ENCODE measurements at places on chromosomes 12 and 14.

- DNase-seq = no peak
These were observed 46.6 kb upstream of the LTBP2 start for GRCh38 chr14:74658535-74659131.

DNA sequence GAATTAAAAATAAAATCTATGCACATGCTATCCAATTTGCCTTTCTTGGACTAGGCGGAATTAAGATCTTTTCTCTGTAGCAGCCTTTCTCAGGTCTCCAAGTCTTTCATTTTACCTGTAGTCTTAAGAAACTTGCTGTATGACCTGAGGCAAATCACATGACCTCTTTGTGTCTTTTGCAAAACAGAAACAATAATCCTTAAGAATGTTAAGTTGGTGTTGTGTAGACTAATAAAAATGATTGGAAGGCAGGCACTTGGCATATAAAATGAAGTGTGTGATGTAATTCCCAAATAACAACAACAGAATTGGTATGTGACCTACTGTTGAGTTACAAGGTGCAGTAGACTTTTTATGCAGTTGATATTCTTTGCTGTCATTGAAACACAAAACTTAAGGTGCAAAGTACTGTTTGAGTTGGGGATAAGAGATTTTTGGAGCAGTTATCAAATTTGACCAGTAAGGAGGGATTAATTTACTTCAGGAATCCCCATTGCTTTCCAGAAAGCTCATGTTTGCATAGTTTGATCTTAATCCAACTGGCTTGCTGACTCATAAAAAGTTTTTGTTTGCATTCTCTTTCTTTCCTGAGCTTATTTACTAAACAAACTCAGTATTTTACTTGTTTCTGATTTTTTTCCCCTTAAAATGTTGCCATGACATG is 51.4 kb downstream of the SUSD6 start:
- no peak for DNase-seq

DNA sequence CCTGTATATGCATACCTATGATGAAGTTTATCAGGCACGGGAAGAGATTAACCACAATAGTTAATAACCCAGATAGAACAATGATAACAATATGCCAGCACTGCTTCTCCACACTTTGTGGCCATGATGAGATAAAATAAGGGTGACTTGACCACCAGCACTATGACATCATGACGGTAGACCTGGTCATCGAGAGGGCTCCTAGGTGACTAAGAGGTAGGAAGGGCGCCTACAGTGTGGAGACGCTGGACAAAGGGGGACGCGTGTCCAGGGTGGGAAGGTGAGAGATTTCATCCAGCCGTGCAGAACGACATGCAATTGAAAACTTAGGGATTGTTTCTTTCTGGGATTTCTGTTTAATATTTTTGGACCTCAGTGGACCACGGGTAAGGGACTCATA is 221.8 kb upstream of the RTL1 start:
- no peak for DNase-seq

GRCh38 chr12:119672194-119672593 is 4.3 kb downstream of the PRKAB1 start:
- DNase-seq = no peak

DNA sequence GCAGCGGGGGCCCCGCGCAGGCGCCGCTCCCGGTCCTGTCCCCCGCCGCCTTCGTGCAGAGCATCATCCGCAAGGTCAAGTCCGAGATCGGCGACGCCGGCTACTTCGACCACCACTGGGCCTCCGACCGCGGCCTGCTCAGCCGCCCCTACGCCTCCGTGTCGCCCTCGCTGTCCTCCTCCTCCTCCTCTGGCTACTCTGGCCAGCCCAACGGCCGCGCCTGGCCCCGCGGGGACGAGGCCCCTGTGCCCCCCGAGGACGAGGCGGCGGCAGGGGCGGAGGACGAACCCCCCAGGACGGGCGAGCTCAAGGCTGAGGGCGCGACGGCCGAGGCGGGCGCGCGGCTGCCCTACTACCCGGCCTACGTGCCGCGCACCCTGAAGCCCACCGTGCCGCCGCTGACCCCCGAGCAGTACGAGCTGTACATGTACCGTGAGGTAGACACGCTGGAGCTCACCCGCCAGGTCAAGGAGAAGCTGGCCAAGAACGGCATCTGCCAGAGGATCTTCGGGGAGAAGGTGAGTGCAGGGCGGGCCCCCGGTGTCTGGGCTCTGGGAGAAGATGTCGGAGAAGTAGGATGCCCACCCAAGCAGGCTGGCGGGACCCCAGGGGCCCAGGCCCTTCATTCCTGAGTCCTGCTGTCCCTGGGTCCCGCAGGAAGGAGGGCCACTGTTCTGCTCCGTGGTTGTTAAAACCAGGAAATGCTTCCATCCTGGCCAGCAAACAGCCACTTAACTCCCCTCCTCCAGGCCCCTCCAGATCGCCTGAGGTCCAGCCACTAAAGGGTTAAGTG is 48.4 kb downstream of the PHETA1 start:
- no peak for DNase-seq

GRCh38 chr14:97706819-97707218 is 909.6 kb downstream of the VRK1 start:
- no peak for DNase-seq

- DNase-seq = no peak
These were observed 38.2 kb downstream of the DCAF5 start for GRCh38 chr14:69114763-69115162.

GRCh38 chr14:67268426-67269150 is 27.4 kb downstream of the PALS1 start:
- no peak for DNase-seq

- no peak for DNase-seq
These were observed 125.8 kb downstream of the SLC38A4 start for GRCh38 chr12:46699986-46700385.

DNA sequence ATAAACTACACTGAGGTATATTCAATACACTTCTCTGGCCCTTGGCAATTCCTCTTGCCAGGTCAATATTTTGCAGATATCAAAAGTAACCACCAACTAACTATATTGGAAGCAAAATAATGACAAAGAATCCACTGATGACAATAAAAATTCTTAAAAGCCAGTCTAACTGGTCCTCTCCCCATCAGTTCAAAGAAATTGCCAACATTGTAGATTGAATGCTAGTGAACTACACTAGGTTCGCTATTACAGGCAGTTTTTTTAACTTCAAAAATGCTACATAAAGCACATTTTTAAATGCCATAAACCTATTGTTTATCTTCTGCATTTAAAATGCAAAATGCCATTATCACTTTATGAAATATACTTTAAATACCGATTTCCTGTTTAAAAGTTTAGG is 4.0 kb downstream of the CDK17 start:
- no peak for DNase-seq

DNA sequence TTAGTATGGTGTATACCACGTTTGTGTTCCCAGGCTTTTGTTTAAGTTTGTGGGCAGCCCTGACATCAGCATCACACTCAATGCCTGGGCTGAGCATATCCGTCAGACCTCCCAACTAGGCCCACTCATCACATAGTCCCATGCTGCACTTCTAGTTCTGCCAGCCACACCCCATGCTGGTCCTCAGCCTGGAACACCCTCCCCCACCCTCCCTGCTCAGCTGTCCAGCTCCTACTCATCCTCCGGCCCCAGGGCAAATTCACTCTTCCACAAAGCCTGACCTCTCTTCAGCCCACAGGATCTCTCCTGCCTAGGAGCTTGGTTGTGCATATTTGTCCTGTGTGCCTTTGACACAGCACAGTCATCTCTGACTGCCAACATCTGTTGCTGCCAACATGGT is 3.9 kb upstream of the ENDOU start:
- DNase-seq = no peak

DNA sequence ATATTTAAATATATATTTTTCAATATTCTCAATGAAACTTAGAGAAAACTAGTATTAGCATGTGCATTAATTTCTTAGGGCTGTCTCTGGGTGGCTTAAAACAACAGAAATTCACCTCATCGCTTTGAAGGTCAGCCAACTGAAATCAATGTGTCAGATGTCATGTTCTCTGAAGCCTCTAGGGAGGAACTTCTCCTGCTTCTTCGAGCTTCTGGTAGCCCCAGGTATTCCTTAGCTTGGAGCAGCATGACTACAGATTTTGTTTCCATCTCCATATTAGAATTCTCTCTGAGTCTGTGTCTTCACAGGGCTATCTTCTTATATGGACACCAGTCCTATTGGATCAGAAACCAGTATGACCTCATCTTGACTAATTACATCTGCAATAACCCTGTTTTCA is 221.5 kb downstream of the PDZRN4 start:
- DNase-seq = no peak

GRCh38 chr14:56686416-56686815 is 106.8 kb downstream of the TMEM260 start:
- DNase-seq = no peak

DNA sequence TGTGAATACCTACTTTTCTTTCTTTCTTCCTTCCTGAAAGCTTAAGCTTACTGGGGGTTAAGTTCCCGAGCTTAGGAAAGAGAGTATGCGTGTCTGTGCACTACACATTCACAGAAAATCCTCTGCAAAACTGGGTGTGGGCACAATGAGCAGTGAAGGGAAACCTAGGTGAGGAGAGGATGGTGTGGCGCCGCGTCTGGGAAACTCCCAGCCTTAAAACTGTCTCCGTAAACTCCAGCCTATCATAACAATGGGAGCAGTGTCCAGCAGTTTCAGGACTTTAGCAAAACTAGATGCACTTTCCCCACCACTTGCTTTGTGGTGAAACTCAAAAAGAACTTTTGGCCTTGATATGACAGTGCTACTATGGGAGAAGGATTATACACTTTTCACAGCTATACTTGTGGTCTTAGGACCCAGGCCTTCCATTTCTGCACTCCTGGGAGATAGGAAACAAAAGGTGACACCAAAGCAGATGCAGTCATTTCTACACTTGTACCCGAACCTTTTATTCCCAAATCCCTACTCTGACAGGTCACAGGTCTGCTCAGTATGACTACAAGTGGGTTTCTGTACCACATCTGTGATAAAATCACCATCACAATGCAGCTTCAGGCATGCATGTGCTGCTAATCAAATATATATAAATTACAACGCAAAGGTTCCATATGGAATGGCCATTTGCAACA is 10.4 kb downstream of the AKAP5 start:
- no peak for DNase-seq

GRCh38 chr14:91258876-91259275 is 14.4 kb upstream of the GPR68 start:
- no peak for DNase-seq

DNA sequence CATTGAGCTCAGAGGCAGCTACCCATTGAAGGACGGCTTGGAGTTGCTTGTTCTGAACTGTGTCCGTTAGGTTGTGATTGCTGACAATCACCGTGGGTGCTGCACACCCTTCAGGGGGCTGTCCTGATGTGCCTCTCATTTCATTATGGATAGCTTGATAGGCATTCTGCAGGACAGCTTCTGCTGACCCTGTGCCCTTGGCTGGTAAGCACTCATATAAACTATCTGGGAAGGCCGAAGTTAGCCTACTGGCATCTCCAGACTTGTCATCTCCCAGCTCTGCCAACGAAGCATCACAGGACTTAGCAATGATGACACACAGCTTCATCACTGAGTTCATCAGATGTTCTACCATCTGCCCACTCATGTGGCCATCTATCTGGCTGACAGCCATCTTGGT is 22.3 kb downstream of the AKAP3 start:
- DNase-seq = no peak

- no peak for DNase-seq
These were observed 159.4 kb downstream of the SLC5A8 start for GRCh38 chr12:101050631-101051030.

DNA sequence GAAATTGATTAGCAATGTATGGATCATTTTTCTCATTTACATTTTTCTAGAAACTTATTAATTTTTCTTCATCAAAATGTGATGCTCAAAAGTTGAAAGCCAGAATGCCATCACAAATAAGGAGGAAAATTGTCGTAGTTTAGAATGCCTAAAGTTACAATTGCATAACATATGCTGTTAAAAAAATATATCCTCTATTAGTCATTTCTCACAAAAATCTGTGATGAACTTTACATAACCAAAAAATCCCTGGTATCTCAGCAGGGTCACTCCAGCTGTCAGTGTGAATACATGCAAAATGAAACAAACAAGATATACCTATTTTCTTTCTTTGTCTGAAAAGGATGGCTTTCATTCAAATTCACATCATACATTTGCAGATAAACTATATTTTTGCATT is 358.9 kb downstream of the PAWR start:
- DNase-seq = no peak

- no peak for DNase-seq
These were observed 6.8 kb downstream of the RAB35 start for GRCh38 chr12:120109570-120110267.

DNA sequence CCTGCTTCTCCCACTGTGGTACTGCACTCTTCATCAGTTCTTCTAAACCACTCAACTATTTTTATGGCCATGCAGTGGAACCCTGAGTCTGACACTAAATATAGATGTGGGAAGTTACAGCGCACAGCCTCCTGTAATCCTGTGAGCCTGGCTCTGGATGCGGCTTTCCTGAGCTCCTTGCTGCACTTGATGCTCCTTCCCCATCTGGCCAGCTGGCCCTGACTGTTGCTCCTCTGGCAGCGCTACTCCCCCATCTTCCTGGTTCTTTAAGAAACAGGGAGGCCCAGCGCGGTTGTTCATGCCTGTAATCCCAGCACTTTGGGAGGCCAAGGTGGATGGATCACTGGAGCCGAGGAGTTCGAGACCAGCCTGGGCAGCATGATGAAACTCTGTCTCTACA is 24.6 kb downstream of the IQSEC3 start:
- no peak for DNase-seq

DNA sequence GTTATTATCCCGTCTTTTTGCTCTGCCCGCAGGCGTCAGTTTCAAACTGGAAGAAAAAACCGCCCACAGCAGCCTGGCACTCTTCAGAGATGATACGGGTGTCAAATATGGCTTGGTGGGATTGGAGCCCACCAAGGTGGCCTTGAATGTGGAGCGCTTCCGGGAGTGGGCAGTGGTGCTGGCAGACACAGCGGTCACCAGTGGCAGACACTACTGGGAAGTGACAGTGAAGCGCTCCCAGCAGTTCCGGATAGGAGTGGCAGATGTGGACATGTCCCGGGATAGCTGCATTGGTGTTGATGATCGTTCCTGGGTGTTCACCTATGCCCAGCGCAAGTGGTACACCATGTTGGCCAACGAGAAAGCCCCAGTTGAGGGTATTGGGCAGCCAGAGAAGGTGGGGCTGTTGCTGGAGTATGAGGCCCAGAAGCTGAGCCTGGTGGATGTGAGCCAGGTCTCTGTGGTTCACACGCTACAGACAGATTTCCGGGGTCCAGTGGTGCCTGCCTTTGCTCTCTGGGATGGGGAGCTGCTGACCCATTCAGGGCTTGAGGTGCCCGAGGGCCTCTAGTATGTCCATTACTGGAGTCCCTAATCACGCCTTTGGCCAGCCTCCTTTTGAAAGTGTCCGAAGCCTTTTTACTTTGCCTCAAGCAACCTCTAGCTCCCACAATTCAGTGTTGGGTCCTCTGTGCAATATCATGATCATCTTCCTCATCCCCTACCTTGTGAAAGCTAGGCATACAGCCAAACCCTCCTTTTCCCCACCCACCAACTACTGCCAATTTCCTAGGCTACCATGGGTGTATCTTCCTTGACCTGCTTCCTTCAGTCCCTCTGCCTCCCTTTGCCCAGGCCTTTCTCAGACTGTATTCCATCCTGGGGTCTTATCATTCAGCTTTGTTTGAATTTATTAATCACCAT is 891 bp downstream of the SPRYD4 start:
- DNase-seq = no peak

GRCh38 chr12:65620046-65620445 is 204.2 kb upstream of the HMGA2 start:
- no peak for DNase-seq

All from CD4-positive, alpha-beta T cell treated with Interleukin-15 for 4 hours (primary cell).